ENCODE measurements at places on chromosomes 7 and 10.

DNA sequence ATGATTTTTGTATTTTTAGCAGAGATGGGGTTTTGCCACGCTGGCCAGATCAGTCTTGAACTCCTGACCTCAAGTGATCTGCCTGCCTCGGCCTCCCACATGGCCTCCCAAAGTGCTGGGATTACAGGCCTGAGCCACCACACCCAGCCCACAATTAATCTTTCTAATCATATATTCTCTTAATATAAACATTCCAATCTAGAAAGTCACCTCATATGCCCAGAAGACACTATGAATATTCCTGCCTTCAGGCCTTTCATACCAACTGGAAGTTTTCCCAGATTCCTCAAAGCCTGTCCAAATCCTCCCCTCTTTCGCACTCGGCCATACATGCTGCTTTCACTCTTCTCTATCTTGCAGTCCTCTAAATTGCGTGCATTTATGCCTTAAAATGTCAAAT, 32.6 kb downstream of the PDZD8 start:
- DNase-seq = no peak

DNA sequence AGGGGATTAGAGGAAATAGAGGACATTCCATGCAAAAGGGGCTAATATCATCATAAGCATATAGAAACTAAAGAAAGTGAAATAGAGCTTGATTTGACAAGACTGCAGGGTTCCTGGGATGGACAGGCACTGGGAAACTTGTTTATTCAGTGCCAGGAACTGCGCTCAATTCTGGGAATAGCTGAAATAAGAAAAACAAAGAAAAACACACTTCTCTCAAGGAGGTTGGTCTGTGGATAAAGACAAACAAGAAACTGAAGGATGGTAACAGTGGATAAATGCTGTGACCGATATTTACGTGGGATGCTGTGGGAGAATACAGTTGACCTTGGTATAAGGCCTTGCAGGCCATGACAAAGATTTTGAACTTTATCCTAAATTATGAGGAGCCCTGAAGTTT, 40.9 kb upstream of the ANLN start:
- DNase-seq = no peak

- no peak for DNase-seq
Measured at GRCh38 chr7:24707988-24708615, 49.2 kb downstream of the GSDME start.

- no peak for DNase-seq
Measured at GRCh38 chr10:33573606-33574005, 239.1 kb upstream of the NRP1 start.

- no peak for DNase-seq
Measured at GRCh38 chr7:25754333-25754732, 397.7 kb upstream of the NFE2L3 start.

GRCh38 chr10:120823266-120823665, 27.9 kb upstream of the WDR11 start:
- no peak for DNase-seq

DNA sequence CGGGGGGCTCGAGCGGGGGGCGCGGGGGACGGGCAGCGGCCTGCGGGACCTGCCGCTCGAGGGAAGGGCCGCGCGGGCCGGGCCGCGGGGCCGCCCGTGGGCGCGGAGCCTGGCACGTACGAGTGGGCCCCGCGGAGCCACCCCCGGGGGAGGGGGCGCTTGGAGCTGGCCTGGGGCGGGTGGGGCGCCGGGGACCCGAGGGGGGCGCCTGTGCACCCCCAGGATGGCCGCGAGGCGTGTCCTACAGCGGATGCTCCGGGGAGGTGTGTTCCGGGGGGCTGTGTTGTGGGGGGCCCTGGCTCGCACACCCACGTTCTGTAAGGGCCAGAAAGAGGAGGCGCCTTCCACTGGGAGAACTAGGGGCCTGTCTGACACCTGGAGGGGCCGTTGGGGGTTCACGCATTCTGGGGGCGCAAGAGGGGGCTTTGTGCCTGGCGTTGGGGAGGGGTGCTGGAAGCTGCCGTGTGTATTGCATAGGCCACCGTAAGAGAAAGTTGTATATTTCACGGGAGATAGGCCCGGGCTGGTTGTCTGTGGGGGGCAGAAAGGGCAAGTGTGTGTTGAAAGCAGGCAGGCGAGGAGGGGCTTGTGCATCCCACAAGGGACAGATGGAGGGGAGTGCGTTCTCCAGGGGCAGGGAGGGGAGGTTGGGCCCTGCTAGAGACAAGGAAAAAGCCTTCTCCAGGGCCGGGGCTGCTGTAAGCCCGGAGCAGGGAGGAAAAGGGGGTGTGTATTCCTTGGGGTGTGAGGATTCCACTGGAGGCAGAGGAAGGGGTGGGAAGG, 663 bp downstream of the VPS37D start:
- DNase-seq = no peak

GRCh38 chr10:97770255-97770654, 1.5 kb downstream of the SFRP5 start:
- no peak for DNase-seq

DNA sequence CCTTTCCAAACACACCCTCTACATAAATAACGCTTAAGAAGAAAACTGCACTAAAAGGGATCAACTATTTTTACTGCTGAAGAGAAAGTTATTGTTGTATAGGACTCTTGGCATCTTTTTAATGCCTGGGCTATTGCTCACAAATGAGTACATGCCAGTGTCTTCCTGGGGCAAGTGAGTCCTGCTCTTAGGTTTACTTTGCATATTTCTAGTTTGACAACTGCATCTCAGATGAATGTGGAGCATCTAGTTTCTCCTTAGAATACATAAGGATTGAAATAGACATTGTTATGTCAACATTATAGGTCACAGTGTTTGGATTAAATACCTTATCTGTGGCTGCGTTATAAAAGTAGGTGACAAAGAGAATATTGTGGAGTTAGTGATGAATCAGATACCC, 44.5 kb downstream of the PSMC2 start:
- no peak for DNase-seq

DNA sequence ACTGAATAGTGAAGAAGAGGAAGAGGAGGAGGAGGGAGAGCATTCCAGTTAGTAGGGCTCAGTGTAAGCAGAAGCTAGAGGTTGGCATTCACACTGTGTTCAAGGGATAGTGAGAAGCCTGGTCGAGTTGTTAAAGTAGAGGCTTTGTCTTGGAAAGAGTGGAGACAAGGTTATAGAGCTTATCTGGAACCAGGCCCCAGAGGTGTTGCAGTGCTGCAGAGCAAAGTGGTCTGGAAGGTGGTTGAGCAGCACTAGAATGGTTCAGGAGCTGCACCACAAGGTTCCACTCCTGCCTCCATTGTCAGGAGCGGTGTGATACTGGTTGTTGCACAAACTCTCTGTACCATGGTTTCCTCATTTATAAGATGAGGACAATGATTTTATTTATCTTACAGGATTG, 8.8 kb upstream of the PCGF5 start:
- no peak for DNase-seq

DNA sequence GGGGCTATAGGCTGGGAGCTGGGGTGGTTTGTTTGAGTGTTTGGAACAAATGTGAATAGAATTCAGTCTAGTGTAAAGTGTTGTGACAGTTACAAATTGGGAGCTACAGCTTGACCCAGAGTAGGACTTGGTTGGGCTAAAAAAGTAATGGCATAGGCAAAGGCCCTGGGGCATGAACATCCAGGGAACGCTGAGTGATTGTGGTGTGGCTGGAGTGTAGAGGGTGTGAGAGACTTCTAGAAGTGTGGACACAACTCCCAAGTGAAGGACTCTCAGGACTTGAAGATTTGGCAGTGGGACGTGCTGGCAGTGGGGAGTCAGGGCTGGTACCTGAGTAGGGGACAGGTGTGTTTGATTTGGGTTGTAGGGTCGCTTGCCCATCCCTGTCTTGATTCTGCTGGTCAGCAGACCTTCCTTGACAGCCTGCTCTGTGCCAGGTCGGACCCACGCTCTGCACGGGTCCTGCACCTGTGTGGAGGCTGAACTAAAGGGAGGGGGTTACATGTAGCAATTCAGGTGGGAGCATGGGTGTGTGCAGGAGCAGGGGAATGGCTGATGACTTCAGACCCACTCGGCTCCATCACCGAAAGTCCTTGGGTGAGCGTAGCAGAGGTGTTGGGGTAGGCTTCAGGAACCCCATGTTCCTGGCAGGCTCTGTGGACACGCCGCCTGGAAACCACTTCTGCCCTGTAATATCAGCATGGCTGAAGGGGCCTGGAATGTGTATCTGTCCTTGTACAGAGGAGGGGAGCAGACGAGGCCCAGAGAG, 43.3 kb downstream of the ZMIZ1 start:
- no peak for DNase-seq

GRCh38 chr10:103040418-103040817, 122.3 kb downstream of the CNNM2 start:
- no peak for DNase-seq

GRCh38 chr10:98380493-98381339, 34.3 kb downstream of the PYROXD2 start:
- DNase-seq = no peak

GRCh38 chr10:77926566-77927401, at the start of gene DLG5:
DLG5 (minus strand) TSS chr10:77926755; CDS start chr10:77926520, 235 bp downstream.
- DNase-seq = peak; percentile 15

GRCh38 chr7:82376739-82377138, 66.8 kb downstream of the CACNA2D1 start:
- no peak for DNase-seq

DNA sequence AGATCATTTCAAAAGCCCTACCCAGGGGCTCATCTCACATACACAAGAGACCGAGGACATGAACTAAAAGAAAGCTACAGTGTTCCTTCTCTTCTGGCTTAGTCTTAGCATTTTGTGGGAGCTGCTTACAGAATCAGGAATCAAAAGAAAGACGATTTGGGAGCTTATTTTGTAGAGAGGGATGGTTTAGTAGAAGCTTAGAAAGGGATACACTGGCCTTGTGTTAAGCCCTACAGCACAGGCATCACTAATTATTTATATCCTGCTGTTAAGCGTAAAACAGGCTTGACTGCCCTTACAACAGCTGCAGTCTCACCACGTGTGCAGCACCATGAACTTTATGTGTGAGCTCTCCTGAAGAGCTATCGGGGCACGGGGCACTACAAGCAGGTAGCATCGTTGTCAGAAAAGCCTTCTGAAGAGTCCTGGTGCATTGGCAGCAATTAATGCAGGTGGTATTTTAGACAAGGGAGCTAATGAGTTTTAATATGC, 798.3 kb downstream of the NXPH1 start:
- DNase-seq = no peak

All from stimulated activated CD8-positive, alpha-beta memory T cell treated with anti-CD3 and anti-CD28 coated beads, Interleukin-7, amount 100 ng/mL, for 4 hours (primary cell).